ENCODE measurements at places on chromosomes 7 and 10. TPM values are rescaled to one million over a fixed set of nuclear protein-coding genes. Genes with fewer than 3 reads are reported as not detected.
A peak's percentile ranks its signal among the peaks of the same experiment; 100 is the strongest.

- H3K27me3 ChIP-seq = no peaks in the 10 kb centered on the region
- H3K4me1 ChIP-seq = no peaks in the 10 kb centered on the region
- DNase-seq = no peak
- no peak overlapping the region for H3K27ac ChIP-seq
- peaks cover 7% of the 10 kb centered on the region for H3K36me3 ChIP-seq
- H3K4me3 ChIP-seq = no peak overlapping the region
Measured at GRCh38 chr10:73841526-73842285, 30.3 kb upstream of the NDST2 start.

DNA sequence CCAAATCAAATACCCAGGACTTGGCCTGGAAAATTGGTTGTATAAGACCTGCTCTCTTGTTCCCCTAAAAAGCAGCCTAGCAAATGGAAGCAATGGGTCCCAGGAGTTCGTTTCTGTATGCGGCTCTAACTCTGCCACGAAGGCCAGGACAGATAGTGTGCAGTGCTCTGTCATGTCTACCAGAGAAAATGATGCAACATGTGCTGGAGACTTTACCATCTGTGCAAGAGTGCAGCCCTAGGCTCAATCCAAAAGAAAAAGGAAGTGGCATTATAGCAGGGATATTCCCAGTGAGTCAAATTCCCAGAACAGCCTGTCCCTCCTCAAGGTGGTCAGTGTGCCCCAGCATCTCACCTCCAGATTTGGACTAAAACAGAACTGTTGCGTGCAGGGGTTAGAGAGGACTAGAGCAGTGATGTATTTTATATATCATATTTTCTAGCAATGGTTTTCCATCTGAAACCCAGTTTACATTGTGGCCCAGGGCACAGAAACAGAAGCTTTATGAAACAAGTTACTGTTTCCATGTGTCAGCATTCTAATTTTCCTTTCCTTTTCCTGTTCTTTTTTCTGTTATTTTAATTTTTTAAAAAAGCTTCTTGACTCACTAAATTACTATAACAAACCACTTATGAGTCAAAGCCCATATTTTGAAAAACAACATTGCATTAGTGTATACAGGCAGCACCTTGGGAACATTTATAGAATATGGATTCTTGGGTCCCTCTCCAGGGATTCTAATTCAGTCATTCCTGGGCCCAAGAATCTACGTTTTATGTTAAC is 311.2 kb downstream of the RNLS start:
- H3K36me3 ChIP-seq = no peaks in the 10 kb centered on the region
- peak overlapping the region; percentile 90 for H3K27ac ChIP-seq
- peaks cover 42% of the 10 kb centered on the region for H3K4me1 ChIP-seq
- H3K4me3 ChIP-seq = peak overlapping the region; percentile 53
- peak; percentile 38 for DNase-seq

Gene PPP1R17
- not detected for total RNA-seq

Gene TRPV6
- not detected for total RNA-seq

Gene HOXA6
- total RNA-seq = not detected

Gene ASNS
- 226 TPM for total RNA-seq

Gene A1CF
- not detected for total RNA-seq

DNA sequence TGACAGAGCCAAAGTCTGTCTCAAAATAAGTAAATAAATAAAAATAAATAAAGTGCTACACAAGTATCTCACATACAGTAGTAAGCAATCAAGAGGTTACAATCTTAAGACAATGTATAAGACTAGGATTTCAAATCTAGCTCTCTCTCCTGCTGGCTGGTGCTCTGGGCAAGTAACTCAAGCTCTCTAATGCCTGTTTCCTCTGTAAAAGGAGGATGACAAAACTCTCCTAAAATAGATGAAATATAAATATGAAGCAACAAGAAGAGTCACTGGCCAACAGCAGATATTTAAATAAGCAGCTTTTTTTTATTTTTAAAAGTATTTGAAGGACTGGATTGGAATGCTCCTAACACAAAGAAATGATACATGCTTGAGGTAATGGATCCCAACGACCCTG is 7.2 kb downstream of the SFMBT2 start:
- peaks cover 74% of the 10 kb centered on the region for H3K4me1 ChIP-seq
- DNase-seq = no peak
- H3K4me3 ChIP-seq = no peak overlapping the region

DNA sequence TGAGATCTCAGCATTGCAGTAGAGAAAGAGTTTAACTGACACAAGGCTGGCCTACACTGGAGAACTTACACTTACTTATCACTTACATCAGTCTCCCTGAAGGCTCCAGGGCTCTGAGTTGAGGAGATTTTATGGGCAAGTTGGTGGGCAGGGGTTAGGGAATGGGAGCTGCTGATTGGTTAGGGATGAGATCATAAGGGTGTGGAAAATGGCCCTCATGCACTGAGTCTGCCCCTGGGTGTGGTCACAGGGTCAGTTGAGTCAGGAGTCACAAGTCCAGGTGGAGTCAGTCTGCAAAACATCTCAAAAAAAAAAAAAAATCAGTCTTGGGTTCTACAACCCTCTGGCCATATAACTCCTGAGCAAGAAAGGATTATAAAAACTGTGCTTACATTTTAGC is 60.5 kb downstream of the PPP1R17 start:
- H3K27me3 ChIP-seq = peaks cover 3% of the 10 kb centered on the region
- no peaks in the 10 kb centered on the region for H3K36me3 ChIP-seq
- H3K27ac ChIP-seq = no peak overlapping the region
- H3K4me1 ChIP-seq = no peaks in the 10 kb centered on the region

- no peak overlapping the region for H3K4me3 ChIP-seq
- H3K27ac ChIP-seq = no peak overlapping the region
- DNase-seq = no peak
- H3K36me3 ChIP-seq = no peaks in the 10 kb centered on the region
- H3K27me3 ChIP-seq = no peaks in the 10 kb centered on the region
- no peaks in the 10 kb centered on the region for H3K4me1 ChIP-seq
Measured at GRCh38 chr7:117986645-117987269, 113.5 kb upstream of the CTTNBP2 start.

DNA sequence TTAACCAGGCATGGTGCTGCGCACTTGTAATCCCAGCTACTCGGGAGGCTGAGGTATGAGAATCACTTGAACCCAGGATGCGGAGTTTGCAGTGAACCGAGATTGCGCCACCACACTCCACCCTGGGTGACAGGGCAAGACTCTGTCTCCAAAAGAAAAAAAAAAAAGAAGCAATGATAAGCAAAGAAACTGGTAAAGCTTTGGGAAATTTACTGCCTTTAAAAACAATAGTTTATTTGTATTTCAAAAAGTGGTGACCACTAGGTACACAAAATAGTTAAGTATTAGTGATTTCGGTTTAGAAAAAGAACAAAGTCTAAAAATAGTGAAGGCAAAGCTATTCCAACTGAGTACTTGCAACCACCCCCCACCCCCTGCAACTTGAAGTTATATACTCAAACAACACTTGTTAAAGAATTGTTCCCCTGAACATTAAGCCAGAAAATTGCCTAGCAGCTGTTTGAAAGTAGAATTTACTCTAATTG is 37.7 kb downstream of the MALSU1 start:
- H3K36me3 ChIP-seq = no peaks in the 10 kb centered on the region
- no peaks in the 10 kb centered on the region for H3K4me1 ChIP-seq
- DNase-seq = no peak
- H3K4me3 ChIP-seq = no peak overlapping the region

- no peak overlapping the region for H3K4me3 ChIP-seq
- no peaks in the 10 kb centered on the region for H3K27me3 ChIP-seq
- DNase-seq = no peak
- no peak overlapping the region for H3K27ac ChIP-seq
Measured at GRCh38 chr10:91317541-91317940, 92.6 kb upstream of the HECTD2 start.

DNA sequence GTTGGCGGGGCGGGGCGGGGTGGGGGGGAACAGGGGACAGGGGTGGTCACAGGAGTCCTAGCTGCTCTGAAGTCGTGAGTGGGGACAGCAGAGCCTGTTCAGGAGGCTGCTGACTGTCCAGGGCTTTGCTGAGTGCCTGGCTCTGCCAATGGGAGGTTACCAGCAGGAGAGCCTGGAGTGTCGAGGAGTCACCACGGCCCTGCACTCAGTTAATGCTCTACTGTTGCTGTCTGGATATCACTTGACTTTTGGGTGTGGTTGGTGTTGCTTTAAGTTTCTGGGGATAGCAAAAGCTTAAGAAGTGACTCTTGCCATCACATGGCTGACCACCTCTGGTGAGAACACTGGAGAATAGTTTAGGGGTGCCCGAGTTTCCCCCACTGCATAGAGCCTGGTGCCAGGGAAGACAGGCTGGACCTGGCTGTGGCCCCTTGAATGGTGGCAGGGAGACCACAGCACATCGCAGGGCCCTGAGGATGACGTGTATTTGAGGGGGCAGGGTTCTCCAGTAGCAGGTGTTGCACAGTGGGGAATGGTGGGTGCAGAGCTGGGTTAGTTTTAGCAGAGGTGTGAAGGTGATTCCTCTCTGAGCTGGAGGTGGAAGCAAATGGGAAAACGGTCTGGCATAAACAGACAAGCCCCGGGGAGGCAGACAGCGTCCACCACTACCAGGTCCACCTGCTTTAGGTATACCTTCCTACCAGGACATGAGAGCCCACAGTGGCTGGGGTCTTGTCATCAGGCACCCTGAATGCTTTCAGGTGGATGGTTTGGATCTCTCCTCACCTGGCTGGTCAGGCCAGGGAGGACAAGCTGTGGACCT is 54.2 kb upstream of the CAMK2B start:
- peak overlapping the region; percentile 5 for H3K27ac ChIP-seq
- DNase-seq = no peak
- no peaks in the 10 kb centered on the region for H3K36me3 ChIP-seq
- no peaks in the 10 kb centered on the region for H3K27me3 ChIP-seq
- peaks cover 4% of the 10 kb centered on the region for H3K4me1 ChIP-seq

Gene RBP4
- total RNA-seq = not detected

- H3K4me3 ChIP-seq = no peak overlapping the region
- no peaks in the 10 kb centered on the region for H3K36me3 ChIP-seq
- H3K27me3 ChIP-seq = no peaks in the 10 kb centered on the region
- H3K4me1 ChIP-seq = peaks cover 14% of the 10 kb centered on the region
- no peak overlapping the region for H3K27ac ChIP-seq
Measured at GRCh38 chr7:102021841-102022618, 204.6 kb downstream of the CUX1 start.

DNA sequence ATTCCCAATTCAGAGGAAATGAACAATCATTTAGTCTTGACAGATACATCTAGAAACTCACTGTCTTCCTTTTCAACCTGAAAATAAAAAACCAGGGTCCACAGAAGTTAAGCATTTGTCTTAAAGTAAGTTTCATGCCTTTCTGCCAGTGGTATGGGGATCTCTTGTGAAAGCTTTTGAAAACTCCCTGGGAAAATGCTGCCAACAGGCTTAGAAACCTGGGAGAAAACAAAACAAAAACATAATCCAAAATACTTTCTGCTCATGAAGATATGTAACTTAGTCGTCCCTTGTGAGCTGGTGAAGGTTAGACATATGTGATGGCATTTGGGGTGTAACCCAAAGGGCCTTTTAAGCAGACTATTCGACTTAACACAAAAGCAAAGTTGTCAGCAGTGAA is 66.4 kb upstream of the ZNF438 start:
- H3K4me3 ChIP-seq = no peak overlapping the region
- H3K27me3 ChIP-seq = peaks cover 2% of the 10 kb centered on the region
- peaks cover 37% of the 10 kb centered on the region for H3K4me1 ChIP-seq
- DNase-seq = no peak
- no peak overlapping the region for H3K27ac ChIP-seq

- H3K4me1 ChIP-seq = no peaks in the 10 kb centered on the region
- no peaks in the 10 kb centered on the region for H3K36me3 ChIP-seq
- DNase-seq = no peak
Measured at GRCh38 chr7:132051311-132051710, 494.9 kb upstream of the PODXL start.

- H3K27me3 ChIP-seq = no peaks in the 10 kb centered on the region
- DNase-seq = no peak
- H3K27ac ChIP-seq = no peak overlapping the region
- H3K36me3 ChIP-seq = peaks cover 2% of the 10 kb centered on the region
- peaks cover 34% of the 10 kb centered on the region for H3K4me1 ChIP-seq
Measured at GRCh38 chr10:3981300-3981699, 196.3 kb upstream of the KLF6 start.

- H3K27ac ChIP-seq = no peak overlapping the region
- no peak for DNase-seq
- H3K4me3 ChIP-seq = no peak overlapping the region
- H3K36me3 ChIP-seq = no peaks in the 10 kb centered on the region
- H3K4me1 ChIP-seq = peaks cover 15% of the 10 kb centered on the region
Measured at GRCh38 chr10:1289591-1289990, 233.4 kb downstream of the WDR37 start.

DNA sequence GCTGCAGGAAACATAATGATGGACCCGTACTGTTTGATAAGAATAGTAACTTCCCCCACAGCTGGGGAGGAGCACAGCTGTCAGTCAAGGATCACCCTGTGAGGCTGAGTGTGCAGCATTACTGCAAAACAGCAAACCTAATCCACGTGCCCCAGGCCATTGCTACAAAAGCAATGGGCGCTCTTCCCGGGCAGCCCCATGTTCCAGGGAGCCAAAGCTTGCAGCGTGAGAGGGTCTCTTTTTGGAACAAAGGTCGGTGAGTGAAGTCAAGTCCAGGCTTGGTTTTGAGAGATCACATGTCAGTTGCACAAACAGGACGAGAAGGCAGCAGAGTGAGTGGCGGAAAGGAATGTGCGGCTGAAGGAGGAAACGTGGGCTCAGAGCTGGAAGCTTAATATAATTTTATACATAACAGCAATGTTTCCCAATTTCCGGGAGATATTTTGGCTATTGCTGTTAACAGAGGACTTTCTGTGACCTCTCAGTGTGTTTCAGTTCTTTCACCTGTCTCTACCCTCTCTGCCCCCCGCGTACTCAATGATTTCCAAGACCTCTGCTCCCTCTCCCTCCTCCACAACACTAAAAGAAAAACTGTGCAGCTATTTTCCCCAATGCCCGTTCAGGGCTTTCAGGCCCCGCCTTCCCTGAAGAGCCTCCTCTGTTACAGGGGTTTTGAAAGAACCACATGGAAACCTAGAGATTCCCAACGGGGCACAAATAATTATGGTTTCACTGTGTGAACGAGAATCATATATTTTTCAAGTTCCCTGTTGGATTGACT is 128.9 kb downstream of the MTPAP start:
- H3K27me3 ChIP-seq = peaks cover 20% of the 10 kb centered on the region
- no peak overlapping the region for H3K27ac ChIP-seq
- DNase-seq = no peak

Gene DENND2A
- total RNA-seq = not detected

GRCh38 chr10:90665905-90666662 is 191.8 kb downstream of the HTR7 start:
- H3K36me3 ChIP-seq = no peaks in the 10 kb centered on the region
- peaks cover 2% of the 10 kb centered on the region for H3K27me3 ChIP-seq
- no peaks in the 10 kb centered on the region for H3K4me1 ChIP-seq
- H3K4me3 ChIP-seq = no peak overlapping the region

- DNase-seq = no peak
- peaks cover 20% of the 10 kb centered on the region for H3K27me3 ChIP-seq
- no peak overlapping the region for H3K4me3 ChIP-seq
- no peaks in the 10 kb centered on the region for H3K36me3 ChIP-seq
Measured at GRCh38 chr10:84542522-84543490, 214.4 kb downstream of the CCSER2 start.

Gene ZPBP
- 0.36 TPM for total RNA-seq

Gene CFAP43
- total RNA-seq = not detected

Measured in activated CD8-positive, alpha-beta T cell treated with anti-CD3 and anti-CD28 coated beads for 36 hours (primary cell).